ENCODE measurements at places on chromosomes 7 and 10.

DNA sequence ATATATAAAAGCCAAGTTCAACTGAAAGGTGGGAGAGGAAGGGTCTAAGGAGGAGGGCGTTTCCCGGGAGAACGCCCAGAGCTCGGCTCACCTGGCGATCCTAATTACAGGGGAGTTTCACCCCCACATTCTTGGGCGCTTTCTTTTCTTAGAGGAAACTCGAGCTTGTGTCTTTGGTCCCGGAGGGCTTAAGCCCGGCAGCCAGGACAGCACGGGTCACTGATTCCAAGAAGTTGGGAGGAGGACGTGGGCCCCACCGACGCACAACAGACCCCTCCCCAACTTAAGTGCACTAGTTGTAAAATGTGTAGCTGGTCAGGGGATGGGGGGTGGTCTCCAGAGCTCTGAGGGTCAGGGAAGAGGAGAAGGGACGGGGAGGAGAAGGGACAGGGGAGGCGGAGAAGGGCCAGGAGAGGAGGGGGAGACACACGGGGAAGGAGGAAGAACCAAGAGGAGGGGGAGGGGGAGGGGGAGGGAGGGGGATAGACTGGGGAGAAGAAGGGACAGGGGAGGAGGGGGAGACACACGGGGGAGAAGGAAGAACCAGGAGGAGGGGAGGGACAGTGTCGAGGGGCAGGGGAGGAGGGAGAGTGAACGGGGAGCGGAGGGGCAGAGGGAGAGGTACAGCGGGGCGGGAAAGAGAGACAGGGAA is 874 bp downstream of the BAIAP2L1 start:
- no peak for DNase-seq

- no peak for DNase-seq
These were observed 207.7 kb upstream of the SHH start for GRCh38 chr7:156019776-156020565.

DNA sequence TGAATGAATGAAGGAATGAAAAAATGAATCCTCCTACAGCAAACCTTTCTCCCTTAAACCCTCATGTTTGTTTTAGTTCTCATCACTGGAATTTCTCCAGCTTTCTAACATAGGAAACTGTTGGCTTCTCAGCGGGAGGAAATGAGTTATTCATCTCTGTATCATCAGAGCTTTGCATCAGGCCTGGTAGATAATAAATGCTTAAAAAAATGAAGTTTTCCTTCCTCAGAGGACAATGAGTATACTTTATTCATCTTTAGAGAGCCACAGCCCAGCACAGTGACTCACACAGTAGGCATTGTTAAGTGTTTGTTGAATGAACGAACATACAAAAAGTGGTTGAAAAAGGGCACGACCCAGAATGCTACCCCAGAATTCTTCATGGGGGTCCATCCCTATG is 62.6 kb downstream of the COL13A1 start:
- DNase-seq = no peak

DNA sequence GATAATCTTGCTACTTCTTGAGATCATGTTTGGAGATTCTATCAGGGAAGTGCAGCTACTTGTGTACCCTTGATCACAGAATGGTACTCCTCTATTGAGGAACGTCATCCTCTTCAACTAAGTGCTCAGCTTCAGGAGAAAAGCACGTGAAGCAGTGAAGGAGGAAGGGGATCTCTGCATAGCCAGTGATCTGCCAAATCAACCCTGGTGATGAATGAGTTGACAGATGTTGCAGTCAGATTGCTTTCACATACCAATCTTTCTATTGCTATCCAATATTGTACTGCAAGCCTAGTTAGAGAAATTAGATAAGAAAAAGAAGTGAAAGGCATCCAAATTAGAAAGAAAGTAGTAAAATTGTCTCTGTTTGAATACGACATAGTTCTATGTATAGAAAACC is 309.4 kb downstream of the TWIST1 start:
- DNase-seq = peak; percentile 66

GRCh38 chr10:84739641-84740040 is 411.3 kb downstream of the CCSER2 start:
- DNase-seq = no peak

- no peak for DNase-seq
These were observed 39.1 kb downstream of the MINDY3 start for GRCh38 chr10:15821046-15821683.

- no peak for DNase-seq
These were observed 52.4 kb upstream of the LRRC17 start for GRCh38 chr7:102860351-102860811.

DNA sequence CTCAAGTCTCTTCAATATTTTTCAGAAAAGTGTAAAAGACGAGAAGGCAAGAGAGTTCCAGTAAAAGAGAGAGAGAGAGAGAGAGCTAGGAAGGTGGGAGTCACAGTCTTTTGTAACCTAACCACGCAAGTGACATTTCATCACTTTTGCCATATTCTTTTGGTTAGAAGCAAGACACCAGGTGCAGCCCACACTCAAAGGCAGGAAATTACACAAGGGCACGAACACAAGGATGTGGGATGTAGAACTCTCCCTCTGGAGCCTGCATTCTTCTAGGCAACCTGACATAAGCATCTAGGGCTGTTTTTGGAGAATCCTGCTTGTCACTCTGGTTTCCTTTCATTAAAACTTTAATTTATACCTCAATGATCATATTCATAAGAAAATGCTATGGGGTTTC is 1213.1 kb downstream of the DNAJB9 start:
- DNase-seq = no peak

DNA sequence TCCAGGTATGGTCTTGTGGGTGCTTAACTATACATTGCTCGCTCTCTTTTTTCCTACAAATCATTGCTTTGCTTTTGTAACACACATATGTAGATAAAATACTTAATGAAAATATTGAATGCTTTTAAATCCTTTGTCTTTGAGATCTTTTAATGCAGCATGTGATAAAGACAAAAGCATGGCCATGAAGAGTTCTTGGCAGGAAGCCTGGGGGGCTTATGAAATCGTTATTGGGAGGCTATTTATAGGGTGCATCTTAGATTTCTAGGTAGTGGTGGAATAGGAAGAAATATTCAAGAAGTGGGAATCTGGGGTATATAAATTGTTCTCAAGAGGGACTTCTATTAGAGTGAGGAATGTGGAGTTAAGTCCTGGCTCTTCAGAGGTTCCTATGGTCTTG is 21.9 kb downstream of the UBE2D1 start:
- DNase-seq = no peak

GRCh38 chr10:117005026-117005526 is at the start of gene SHTN1:
TSS of gene SHTN1 (minus strand) at chr10:117005187. CDS start at chr10:117005079, 108 bp downstream.
- peak; percentile 75 for DNase-seq

DNA sequence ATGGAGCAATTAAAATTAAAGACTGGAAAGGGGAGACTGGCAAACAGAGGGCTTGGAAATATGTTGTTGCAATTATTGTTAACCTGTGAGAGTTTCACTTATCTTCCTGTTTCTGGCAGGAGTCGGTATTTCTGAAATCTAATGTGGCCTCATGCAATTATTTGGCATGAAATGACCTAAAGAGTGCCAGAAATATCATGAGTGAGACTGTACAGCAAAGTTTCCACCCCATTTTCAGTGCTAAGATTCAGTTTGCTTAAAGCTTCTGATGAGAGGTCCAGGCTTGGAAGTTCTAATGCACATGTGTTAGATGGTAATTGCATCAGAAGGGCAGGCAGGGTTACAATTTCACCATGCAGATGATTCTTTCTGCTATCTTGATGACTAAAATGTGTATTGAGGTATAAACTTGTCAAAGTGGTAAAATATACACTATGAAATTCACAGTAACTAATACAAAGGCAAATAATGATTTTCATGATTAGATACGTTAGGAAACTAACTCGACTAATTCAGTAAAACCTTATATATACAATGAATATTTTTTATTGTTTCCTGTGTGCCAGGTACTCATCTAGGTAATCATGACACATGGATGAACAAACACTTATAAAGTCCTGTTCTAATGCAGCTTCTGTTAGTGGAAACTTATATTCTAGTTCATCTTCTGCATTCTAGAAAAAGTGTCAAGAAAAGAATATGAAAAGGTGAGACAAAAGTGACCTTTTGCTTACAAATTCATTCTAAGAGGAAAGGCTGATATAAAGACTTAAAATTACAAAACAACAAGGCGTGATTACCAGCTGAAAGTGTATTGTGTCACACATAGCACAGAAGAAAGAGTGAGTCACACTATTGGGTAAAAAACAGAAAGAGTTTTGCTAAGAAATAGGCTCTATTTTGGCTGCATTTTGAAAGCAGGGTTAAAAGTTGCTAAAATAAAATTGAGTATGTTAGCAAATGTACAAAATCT is 533.4 kb upstream of the SEMA3D start:
- no peak for DNase-seq

GRCh38 chr7:97145068-97145467 is 27.6 kb downstream of the SDHAF3 start:
- peak; percentile 39 for DNase-seq

- no peak for DNase-seq
These were observed 3.6 kb downstream of the CCDC71L start for GRCh38 chr7:106657085-106657991.

DNA sequence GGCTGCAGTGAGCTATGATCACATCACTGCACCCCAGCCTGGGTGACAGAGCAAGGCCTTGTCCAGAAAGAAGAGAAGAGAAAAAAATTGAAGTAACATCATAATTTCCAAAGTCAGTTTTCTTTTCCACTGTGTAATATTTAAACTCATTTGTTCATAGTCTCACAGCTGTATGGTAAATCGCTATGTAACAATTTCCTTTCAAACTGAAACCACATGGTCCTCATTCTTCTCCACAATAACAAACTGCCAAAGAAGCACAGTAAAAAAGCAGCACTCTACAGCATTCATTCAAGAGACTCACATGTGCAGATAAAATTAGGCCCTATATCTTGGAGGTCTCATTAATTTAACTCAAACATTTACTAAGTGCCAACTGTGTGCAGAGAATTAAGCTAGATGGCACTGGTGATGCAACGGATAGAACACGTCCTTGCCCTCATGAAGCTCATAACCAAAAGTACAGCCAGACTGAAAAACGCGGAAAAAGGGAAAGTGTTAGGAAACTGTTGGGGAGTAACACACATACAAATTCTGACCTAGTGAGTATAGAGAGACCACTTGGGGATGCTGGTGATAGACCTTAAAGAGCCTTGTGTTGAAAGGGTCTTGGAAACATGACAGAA is 174.0 kb upstream of the KCTD7 start:
- no peak for DNase-seq

- DNase-seq = no peak
These were observed 25.1 kb downstream of the SNX8 start for GRCh38 chr7:2289111-2289586.

GRCh38 chr7:131225619-131226513 is 101.8 kb upstream of the MKLN1 start:
- no peak for DNase-seq

DNA sequence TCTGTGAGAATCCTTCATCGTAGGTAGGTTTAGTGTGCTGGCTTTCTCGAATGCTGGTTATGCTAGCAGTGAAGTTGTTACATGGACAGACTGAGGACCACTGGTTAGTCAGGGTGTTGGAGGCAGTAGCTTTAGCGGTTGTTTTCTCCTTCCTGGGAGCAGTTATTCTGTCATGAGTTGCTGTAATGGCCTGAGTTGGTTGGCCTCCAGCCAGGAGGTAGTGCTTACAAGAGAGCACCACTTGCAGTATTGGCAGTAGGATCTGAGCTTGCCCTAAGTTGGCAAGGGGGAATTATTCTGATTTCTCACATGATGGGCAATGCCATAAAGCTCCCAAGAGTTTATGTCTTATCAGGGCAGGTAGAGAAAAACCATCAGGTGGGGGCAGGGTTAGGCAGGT is 58.0 kb downstream of the IPMK start:
- no peak for DNase-seq
